Stimulated activated CD4-positive, alpha-beta T cell treated with anti-CD3 and anti-CD28 coated beads, Interleukin-12 subunit alpha, Interleukin-12 subunit beta, amount 100 ng/mL, for 24 hours (primary cell): ENCODE measurements at places on chromosomes 3 and 15.

DNA sequence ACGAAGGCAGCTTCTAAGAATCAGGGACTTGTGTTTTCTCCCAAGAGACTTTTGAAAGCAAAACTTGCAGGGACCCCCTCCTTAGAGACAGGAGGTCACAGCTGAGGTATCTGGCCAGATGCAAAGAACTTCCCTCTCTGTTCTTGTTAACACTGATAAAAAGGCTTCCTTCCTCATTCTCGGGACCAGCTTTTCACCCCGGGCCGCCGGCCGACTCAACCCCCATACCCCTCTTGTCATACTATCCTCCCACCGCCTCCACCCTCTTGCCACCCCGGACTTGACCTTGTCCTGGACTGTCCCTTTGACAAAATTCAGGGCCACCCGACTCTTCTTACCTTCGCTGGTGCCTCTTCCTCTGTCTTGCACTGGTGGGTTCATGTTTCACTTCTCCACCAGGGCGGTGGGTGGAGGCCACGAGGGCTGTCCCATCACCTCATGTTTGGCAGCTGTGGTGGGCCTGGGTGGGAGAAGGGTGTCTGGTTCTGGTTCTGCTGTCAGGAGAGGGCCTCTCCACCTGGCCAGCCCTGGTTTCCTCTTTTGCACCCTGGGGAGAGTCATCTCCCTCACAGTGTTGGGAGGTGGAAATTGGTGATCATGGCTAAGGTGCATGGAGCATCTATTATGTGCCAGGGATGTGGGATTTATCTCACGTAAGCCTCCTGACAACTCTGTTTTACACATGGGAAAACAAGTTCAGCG lies 32.5 kb downstream of the BHLHE40 start:
- no peak for DNase-seq

DNA sequence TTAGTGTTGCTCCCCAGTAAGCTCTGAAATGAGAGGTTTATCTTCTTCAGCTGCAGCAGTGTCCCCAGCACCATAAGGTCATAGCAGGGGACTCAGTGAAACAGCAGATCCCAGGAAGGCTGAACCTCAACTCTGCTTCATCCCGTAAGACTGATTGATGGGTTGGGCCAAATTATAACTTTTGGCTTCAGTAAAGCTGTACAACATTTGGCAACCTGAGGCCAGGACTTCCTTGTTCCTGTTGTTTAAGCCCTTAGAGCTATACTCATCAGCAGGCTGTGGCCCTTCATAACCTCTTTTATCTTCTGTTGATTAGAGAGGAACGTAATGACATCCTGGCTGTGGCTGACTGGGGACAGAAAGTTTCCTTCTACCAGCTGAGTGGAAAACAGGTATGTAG lies 29.0 kb downstream of the IFT122 start:
- DNase-seq: no peak

DNA sequence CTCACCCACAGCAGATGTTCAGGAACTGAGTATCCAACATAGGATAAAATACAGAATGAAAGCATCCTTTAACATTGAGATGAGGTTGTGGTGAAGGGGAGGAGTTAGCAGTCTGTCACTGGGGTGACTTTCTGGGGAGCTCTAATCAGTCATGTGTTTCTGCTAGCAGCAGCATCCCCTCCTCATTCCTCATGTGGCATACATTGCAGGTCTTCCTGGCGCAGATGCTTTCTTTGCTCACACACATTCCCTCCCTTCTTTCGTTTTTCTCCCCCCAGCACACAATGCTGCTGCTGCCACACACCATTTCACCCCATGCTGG lies 135.0 kb downstream of the CACNA1D start:
- DNase-seq: no peak

DNA sequence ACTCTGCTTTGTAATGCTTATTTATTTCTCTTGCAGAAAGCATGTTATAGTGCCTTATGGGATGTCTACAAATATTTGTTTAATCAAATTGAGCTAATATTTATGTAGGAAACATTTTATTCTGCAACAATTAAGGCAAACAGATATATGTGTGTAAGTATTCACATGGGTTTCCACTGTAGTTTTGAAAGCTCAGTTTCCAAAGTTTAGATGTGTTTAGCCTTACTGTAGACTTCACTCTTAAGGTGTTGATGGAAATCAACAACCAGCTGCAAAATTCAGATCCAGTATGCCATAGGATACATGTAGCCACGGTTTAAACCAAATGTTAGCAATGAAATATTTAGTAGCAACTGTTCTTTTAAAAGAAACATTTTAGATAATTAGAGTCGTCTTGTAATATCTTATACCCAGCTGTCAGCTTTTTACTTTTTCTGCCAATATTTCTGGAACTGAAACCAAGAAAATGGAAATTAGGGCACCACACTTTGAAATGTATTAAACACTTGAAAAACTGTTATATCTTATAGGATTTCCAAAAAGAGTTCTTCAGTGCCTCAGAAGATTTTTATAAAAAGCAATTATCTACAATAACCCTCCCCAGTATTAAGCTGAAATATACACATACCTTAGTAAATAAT lies 18.5 kb downstream of the PIK3CA start:
- DNase-seq: no peak

DNA sequence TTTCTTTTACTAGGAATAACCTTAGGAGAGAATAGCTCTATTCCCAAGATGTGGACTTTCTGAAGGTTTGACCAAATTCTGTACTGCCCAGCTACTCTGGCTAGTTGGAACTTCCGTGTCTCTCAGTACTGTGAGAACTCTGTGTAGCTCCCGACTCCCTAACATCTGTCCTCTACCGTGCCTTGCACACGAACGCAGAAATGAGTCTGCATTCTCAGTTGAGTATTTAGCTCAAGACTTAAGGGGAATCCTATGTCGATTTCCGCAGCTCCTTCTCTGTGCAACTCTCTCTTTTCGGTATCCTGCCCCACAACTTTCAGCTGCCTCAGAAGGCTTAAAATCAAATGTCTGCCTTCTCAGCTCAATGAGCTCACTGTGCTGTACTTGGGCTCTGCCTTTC lies 86.7 kb upstream of the EPHB3 start:
- no peak for DNase-seq

GRCh38 chr15:73078722-73079121 lies 26.5 kb downstream of the NEO1 start:
- no peak for DNase-seq

- DNase-seq: no peak
Measured at GRCh38 chr15:100784493-100785180, 95.0 kb upstream of the ALDH1A3 start.

- DNase-seq: no peak
Measured at GRCh38 chr3:120773932-120774331, 31.4 kb downstream of the GTF2E1 start.

- no peak for DNase-seq
Measured at GRCh38 chr15:78006567-78007205, 70.8 kb downstream of the TBC1D2B start.

DNA sequence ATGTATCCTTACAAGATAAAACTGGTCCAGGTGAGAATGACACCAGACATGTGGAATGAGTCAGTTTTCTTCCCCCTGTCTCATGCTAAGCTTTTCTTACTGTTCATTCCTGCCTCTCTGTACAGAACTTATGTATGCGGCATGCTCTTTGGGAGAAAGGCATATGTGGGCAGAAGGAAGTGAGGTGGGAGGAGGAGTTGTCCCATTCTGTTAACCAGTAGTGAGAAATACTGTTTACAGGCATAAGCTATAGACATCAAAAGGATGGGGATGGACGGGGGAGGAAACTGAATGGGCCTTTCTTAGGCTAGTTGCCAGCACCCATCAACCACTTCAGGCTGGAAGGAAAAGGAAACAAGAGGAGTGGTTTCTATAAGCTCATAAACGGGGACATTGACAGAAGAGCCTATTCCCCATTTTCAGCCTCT lies 143.6 kb upstream of the BHLHE40 start:
- DNase-seq: no peak

- DNase-seq: no peak
Measured at GRCh38 chr3:15633766-15634598, 32.4 kb downstream of the BTD start.

- DNase-seq: no peak
Measured at GRCh38 chr15:79373728-79374127, 58.4 kb upstream of the MINAR1 start.

- no peak for DNase-seq
Measured at GRCh38 chr3:129622933-129623332, 16.5 kb upstream of the PLXND1 start.

GRCh38 chr3:85208650-85209049 lies 249.9 kb downstream of the CADM2 start:
- no peak for DNase-seq

DNA sequence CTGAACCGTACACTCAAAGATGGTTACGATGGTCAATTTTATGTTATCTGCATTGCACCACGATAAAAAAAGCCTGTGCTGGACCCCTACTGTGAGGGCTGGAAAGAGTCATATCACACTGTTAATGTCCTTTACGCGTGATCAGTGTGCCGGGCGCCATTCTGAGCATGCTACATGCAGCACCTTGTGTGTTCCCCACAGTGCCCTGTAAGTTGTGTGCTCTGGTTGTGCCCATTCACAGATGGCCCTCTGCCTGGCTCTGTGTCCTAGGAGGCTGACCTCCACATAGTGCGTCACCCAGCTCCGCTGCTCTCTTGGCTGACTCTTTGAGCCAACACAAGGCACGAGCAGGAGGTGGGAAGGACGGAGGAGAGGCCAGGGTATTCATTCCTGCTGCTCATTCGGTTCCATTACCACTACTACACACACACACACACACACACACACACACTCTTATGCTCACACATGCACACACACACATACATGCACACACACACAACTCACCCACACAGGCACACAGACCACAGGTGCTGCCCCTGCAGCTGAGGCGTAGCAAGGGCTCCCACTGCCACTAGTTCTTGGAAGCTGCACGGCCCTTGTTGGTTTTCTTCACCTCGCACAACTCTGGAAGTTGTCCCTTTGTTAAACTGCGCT lies 129.6 kb upstream of the IQSEC1 start:
- no peak for DNase-seq

- no peak for DNase-seq
Measured at GRCh38 chr3:130582457-130583153, 65.6 kb downstream of the COL6A6 start.

GRCh38 chr3:134350861-134351311 lies 23.4 kb downstream of the AMOTL2 start:
- no peak for DNase-seq

- no peak for DNase-seq
Measured at GRCh38 chr3:151383956-151384355, 597 bp downstream of the P2RY12 start.
